HS-5 (cell line): ENCODE measurements at places on chromosomes 2 and 18.

GRCh38 chr2:29223851-29224692 is 108.9 kb downstream of the CLIP4 start:
- DNase-seq = peak; percentile 8

DNA sequence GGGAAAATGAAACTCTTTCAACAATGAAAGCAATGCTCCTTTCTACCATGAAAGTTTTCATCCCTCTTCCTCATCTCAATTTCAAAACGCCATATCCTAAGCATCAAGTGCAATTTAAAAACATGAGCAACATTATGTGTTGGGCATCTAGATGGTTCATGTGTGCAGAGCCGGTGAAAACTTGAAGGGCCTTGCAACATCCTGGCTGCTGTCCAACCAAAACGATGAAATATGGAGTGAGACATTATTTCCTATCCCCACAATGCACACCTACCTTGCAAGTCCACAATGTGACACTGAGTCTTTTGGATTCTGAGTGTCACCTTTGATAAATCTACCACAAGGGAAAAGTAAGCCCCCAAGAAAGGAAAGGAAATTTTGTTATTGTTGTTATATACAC is 110.0 kb downstream of the NCKAP5 start:
- DNase-seq = no peak

- DNase-seq = no peak
Observed at GRCh38 chr2:152423684-152424083, 88.7 kb downstream of the FMNL2 start.

- DNase-seq = no peak
Observed at GRCh38 chr2:128689971-128690370, 371.3 kb upstream of the HS6ST1 start.

DNA sequence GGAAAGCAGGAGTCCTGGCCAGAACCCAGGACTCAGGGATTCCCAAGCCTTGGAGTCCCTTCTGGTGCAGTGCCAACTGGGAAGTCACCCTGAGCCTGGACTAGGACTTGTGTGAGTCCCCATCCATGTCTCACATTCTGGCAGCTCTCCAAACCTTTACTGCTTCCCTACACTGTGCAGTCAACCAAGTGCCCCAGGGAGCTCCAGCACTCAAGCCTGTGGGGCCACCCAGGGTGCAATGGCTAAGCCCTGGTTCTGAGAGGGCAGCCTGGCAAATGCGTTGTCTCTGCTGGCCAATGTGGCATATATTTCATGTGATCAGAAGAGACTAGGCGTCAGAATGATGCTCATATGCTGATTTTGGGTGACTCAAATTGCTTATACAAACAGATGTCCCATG is 223.4 kb downstream of the SP3 start:
- no peak for DNase-seq

DNA sequence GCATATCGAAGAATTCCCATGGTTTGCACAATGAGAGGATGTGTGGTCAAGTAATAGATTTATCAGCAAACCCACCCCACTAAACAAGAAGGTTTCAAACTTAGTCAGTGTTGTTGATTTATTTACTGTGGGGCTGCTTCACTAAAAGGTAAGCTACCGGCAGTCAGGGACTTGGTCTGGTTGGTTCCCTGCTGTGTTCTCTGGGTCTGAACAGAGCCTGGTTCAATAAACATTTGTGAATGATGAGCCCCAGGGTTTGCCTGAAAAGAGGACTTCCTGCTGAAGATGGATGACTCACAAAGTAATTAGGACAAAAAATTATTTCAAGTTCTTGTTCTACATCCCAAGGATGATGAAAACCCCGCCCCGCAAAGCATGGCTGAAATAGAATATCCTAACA is 108.3 kb downstream of the SPP2 start:
- DNase-seq = no peak

DNA sequence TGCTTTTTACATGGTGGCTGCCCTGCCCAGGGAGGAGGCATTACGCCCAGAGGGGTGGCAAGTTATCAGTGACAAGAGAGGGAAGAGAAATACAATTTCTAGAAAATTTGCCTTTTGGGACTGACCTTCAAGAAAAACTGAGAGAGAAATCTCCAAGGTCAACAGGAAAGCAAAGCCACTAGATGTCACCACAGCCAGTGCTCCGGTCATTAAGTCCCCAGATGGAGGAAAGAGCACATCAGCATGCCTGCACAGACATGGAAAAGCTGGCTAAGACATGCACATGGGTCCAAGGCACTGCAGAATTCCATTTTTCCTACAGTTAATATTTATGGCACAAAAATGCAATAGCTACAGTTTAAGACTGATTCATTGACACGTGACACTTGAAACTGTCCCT is 21.0 kb downstream of the FHL2 start:
- DNase-seq = no peak

GRCh38 chr2:38508311-38509039 is 94.3 kb downstream of the HNRNPLL start:
- DNase-seq = no peak

DNA sequence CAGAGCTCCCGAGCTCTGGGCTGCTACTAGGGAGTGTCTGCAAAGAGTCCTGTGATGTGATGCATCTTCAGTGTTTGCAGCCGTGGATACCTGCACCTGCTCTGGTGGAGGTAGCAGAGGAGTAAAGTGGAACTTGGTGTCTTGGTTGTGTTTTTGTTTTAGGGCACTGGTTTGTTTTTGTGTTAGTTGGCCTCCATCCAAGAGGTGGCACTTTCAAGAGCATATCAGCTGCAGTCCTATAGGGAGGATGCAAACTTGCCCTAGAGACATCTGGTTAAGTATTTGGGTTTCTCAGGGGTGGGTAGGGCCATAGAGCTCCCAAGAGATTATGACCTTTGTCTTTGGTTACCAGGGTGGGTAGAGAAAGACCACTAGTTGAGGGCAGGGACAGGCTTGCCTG is 1249.0 kb upstream of the FAM98A start:
- DNase-seq = no peak

DNA sequence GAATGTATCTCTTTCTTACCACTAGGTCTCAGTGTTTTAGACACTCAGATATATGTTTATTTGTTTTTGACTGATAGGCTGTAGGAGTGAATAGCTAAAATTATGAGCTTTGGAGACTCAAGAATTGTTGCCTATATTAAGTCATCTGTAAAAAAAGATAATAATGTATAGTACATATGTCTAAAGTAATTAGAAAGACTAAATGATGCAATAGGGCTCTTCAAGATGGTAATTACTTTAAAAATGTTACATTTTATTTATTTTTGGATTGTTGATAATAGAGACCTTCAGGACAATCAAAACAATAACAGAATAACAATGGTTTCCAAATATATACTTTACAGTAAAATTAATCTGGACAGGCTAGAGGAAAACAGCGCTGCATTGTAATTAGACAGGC is 19.9 kb upstream of the SCN7A start:
- no peak for DNase-seq

GRCh38 chr2:143611336-143611735 is 482.1 kb downstream of the ARHGAP15 start:
- no peak for DNase-seq

GRCh38 chr2:99421469-99421868 is 68.3 kb downstream of the REV1 start:
- DNase-seq = peak; percentile 57

DNA sequence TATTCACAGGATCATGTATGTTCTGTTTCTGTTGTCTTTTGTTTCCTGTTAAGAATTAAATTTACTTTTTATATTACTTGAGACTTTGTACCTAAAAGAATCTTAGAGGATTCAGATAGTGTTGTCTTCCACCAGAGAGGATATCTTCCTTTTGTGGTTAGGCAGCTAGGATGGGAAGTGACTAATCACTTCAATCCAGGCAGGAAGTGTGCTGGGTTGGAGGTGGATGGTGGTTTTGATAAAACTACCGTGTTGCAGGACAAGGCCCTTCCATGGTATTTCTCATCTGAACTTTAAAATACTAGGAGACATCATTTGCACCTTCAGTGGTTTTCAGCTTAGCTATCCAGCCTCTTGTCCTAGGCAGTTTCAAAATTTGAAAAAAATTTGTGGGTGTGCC is 728.6 kb upstream of the CDH2 start:
- DNase-seq = peak; percentile 35

DNA sequence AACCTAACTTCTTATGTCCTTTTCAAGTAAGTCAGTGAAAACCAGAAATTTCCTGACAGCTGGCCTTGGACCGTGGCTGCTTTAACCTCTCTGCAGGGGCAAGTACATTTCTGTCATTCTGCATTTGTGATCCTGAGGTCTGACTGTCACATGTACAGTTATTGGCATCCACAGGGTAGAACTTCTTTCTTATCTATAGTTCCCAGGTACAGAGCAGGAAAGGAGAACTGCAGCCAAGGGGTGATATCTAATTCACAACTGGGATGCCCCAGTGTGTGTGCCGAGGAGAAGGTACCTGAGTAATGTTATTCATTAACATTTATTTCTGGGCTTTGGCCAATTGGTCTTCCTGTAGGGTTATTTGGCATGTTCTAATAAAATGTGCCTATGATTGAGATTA is 468.9 kb downstream of the PARD3B start:
- no peak for DNase-seq

- DNase-seq = no peak
Observed at GRCh38 chr18:24080861-24081260, 58.0 kb upstream of the CABYR start.

DNA sequence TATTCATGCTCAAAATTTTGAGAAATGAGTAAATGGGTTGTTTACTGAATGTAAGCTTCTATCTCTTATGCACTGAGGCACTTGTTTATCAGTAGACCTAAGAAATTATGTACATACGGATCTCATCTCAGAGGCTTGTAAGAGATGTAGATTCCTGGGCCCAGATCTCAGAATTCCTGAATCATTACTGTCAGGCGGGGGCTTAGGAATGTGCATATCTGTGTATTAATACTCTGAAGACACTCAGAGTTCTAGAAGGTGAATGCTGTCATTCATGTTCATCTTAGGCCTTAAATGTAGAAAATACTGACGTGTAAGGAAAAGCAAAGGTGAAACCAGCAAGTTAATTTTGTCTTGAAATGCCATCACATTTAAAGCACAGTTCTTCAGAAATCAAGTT is 169.6 kb downstream of the FMNL2 start:
- DNase-seq = no peak

DNA sequence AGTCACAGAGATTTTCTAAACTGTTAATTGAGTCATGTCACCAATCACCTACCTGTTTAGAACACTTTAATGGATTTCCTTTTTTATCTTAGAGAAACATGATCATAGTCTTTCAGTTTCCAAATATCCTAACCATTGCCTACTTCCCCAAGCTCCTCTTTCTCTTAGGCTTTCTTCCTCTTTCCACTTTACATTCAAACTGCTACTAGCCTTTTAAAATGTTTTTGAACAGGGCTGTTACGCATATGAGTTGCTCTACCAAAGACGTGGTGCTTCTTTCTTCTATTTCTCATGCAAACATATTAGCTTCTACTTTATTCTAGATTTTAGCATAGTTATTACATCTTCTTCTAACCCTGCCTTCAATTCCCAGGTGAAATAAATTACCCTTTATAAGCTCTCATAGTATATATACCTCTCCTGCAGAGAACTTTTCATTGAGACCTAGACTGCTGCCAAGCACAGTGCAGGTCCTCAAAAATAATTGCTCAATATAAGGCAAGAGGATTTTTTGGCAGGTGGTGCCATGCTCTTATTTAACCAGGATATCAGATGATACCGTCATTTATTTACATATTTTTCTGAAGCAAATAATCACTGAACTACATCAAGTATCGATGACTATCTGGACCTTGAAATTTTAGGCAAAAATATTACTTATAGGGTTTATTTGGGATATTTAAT is 937.1 kb downstream of the TSN start:
- no peak for DNase-seq

- no peak for DNase-seq
Observed at GRCh38 chr2:208985644-208986043, 438.2 kb upstream of the MAP2 start.

DNA sequence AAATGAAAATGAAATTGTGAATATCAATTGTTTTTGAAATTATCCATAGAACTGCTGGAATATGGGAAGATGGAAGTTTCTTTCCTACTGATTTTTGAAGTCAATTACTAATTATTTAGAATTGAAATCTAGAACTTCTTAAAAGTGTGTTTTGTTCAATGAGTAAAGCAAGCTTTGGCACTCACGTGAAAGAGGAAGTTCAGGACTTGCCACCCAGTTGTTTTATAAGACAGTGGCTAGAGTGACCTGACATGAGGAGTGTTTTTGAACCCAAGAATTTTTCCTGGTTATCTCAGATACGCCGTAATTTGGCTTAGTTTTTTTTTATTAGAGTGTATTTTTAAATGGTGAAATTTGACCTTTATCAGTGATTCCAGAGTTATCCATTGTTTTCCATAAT is 3.5 kb downstream of the MXD1 start:
- DNase-seq = no peak

DNA sequence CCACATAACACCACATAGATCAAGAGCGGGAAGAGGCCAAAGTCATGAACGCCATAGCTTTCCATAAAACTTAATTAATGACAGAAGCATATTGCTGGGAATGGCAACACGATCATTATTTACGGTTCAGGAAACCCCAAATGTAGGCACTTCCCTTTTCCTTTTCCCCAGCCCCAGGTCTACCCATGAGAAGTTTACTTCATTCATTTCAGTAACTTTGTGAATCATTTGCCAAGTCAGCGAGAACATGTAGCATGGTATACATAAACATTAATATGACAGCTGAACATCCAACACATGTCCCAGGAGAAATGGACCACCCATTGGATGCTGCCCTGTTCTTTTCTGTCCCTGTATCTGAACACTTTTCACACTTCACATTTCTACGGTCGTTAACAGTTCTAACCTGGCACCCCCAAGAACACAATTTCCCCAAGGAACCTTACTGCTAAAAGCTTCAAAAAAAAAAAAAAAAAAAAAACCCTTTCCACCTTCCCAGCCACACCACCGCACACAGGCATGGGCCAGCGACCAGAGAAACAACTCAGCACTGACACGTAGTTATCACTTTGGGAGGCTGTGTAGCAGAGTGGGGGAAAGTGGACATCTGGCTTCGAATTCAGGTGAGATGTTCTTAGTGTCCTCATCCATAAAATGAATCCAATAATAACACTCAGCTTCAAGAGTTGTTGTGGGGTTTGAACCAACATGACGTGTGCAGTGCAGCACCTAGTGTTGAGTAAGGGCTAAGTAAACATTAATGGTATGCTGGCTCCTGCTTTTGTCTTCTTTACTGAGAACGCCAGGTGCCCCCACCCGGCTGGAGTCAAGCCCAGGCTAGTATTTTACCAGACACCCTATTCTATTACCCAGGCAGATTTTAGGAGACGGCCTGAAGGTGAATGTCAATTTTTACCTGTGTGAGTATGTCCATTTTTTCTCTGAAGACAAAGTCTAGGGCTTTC is 371.5 kb downstream of the LNPK start:
- no peak for DNase-seq

DNA sequence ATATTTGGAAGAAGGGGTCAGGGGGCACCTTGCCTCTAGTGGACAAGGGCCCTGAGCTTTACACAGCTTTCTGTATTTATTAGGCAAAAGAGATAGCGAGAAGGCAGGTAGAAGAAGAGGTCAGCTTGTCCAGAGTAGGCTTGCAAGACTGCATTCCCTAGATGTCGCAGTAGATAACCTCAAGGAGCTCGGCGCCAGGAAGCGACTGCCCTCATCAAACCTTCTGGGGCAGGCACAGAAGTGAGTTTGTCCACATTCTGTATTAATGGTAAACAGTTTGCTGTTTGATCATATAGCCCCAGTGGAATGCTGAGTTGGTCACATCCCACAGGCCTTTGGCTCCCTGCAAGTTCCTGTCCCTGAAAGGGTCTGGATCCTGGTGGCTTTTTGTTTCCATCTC is 7.0 kb downstream of the CHCHD5 start:
- no peak for DNase-seq

GRCh38 chr2:118300832-118301231 is 212.6 kb downstream of the INSIG2 start:
- DNase-seq = no peak

- no peak for DNase-seq
Observed at GRCh38 chr2:3959372-3959771, 256.0 kb downstream of the DCDC2C start.

GRCh38 chr2:234341306-234341985 is 155.4 kb downstream of the ARL4C start:
- no peak for DNase-seq
